ENCODE measurements at places on chromosomes 12 and 14.

DNA sequence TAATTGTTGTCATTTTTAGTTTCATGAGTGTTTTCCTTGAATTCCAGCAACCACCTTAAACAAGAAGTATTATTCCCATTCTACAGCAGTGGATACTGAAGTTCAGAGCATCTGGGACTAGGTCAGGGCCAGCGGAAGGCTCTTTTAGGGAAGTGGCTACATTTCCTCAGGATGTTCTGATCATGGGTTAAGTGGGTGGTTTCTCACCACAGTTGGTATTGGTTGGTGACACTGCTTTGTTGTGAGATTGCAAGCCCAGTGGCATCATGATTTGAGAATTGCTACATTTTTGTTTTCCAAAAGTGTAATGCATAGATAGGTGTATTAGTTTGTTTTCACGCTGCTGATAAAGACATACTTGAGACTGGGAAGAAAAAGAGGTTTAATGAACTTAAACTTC lies 47.1 kb downstream of the SYNE2 start:
- DNase-seq, result no peak

GRCh38 chr12:57241402-57242310 lies 9.3 kb downstream of the STAC3 start:
- DNase-seq, result no peak

- no peak for DNase-seq
These were observed 884 bp upstream of the AMN1 start for GRCh38 chr12:31729705-31730104.

- DNase-seq, result no peak
These were observed 2.1 kb upstream of the AKAP5 start for GRCh38 chr14:64463195-64463594.

DNA sequence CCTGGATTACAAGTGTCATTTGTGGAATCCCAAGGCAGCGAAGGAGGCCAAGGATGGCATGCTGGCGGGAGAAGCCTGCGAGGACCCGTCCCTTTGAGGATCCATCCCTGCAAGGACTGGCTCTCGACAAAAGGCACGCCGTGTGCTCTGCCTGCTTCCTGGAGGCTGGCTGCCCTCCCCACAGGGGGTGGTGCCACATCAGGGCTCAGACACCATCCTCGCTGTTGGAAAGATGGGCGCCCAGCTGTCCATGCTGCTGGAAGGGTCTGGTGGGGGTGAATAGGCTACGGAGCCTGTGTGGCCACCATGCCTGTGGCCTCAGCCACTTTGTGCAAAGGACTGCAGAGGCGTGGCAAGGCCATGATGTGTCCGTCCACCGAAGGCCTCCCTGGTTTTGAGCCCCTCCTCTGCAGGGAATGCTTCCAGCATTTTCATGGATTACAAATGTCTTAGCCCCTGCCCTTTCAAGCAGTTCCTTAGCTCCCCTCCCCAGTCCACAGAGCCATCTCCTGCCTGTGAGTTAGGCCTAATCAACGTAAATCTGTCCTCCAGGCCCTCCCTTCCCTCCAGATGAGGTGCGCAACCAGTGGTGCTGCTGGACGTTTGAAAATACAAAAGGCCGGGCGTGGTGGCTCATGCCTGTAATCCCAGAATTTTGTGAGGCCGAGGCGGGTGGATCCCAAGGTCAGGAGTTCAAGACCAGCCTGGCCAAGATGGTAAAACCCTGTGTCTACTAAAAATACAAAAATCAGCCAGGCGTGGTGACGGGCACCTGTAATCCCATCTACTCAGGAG lies 22.1 kb downstream of the ZBTB42 start:
- DNase-seq, result no peak

- no peak for DNase-seq
These were observed 4.1 kb upstream of the DHH start for GRCh38 chr12:49098703-49099102.

- no peak for DNase-seq
These were observed 7.6 kb downstream of the DMAC2L start for GRCh38 chr14:50319721-50320120.
